ENCODE measurements at places on chromosomes 5 and 9.

DNA sequence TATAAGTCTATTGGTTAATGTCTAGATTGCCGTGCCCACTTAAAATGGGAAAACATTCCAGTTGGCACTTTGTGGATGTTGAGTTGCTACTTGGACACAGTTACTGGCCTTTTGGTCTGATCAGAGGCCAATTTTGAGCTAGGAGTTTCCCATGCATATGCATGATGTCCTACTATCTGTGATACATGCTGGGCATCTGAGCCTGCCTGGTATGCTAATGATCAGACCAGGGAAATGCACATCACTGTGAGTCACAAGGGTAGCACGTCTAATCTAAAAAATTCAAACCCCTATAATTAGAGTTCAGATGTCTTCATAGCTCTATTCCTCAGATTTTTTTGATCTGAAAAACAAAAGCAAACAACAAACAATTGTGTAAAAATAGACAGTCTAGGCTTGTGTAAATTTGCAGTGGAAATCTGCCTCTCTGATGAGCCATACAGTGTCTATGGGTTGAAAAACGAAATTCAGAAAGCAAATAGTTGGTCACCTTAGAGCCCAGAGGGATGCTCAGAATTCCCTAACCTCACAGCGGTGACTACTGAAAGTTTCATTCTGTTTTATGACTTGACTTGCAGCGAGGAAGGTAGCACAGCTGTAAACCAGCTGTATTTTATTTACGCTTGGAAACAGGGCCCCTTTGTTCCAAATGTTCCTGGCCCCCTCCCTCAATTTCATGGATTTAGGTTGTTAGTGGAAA, 37.3 kb downstream of the PALM2AKAP2 start:
- no peak for DNase-seq

GRCh38 chr5:33557605-33558004, 116.8 kb downstream of the TARS1 start:
- no peak for DNase-seq

GRCh38 chr5:43485406-43485805, 1.7 kb upstream of the TMEM267 start:
- DNase-seq, result no peak

DNA sequence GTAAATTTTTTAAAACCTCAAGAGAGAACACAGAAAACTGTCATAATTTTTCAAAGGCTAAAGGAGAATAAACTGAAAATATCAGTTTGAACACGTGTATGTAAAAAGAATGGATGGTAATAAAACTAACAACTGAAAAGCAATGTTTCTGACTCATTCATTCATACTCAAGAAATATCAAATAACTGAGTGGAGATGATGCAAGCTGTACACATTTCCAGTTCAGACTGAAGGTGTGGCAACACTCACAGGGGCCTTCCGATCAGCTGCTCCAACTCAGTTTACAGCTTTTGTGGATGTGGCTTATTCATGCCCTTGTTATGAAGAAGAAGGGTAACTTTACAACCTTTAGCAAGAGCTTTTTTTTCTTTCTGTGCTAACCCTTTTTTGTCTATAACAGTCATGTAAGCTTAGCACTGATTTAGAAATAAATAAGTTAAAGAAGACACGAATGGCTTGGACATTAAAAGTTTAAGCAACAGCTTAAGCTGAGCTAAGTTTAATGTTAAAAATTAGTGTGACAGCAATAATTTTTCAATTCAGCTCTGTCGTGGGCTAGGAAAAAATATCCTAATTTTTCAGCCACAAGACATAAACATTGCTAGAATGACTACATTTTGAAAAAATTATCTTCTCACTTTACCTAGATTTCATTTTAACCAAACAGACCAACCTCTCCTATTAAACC, 453.5 kb downstream of the RAB3C start:
- DNase-seq, result no peak

DNA sequence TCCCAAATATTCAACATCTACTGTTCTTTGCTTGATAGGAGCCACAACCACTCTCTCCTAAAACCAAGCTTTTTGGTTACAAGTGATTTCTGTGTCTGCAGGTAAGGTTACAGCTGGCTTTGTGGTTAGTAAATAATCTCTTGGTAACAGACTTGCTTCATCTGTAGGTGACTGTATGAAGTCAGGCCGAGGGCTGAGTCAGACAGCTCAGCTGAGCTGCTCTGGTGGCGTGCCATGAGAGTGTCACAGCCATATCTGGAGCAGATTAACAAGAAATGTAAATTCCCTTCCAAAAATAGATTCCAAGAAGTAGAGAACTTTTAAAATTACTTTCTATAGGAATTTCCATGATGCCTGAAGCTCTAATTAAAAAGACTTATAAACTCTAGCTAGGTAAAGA, 23.7 kb upstream of the TAS2R1 start:
- no peak for DNase-seq

DNA sequence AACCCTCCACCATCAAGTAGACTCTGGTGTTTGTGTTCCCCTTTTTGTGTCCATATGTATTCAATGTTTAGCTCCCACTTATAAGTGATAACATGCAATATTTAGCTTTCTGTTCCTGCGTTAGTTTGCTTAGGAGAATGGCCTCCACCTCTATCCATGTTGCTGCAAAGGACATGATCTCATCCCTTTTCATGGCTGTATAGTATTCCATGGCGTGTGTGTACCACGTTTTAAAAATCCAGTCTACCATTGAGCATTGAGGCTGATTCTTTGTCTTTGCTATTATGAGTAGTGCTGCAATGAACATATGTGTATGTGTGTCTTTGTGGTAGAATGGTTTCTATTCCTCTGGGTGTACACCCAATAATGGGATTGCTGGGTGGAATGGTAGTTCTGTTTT, 140.1 kb downstream of the BASP1 start:
- no peak for DNase-seq

DNA sequence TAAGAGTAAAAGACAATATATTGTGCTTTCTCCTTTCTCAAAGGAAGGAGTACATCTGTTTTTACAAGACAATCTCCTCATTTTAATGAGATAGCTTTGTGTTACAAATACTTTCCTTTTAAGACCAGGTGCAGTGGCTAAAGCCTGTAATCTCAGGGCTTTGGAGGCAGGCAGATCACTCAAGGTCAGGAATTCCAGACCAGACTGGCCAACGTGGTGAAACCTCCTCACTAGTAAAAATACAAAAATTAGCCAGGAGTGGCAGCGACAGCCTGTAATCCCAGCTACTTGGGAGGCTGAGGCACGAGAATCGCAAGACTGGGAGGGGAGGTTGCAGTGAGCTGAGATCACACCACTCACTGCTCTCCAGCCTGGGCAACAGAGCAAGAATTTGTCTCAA, 11.8 kb downstream of the TMEM161B start:
- DNase-seq, result no peak

DNA sequence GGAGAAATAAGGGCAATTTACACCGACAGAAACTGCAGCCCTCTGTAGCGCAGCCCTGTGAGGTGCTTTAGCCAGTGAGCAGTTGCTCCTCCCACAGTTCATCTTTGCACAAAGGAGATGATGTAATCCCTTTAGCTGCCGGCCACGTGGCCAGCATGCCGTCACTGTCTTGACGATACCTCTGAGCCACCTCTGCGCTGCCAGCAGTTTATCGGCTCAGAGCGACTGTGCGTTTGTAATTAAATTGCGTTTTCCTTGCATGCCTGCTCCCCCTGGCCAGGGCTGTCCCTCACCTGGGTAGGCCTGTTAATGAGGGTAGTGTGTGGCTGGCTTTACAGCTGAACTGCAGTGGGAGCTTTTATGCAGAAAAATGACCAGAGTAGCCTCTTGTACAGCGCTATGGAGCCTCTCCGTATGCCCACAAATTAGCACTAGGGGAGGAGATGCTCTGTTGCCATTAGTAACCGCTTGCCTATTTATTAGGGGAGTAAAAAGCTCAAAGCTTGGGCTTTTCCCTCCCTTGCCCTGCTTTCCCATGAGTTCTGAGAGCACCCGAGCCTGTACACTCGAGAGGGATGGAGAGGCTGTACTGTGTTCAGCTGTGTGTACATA, 107.0 kb downstream of the TRIO start:
- DNase-seq, result no peak

DNA sequence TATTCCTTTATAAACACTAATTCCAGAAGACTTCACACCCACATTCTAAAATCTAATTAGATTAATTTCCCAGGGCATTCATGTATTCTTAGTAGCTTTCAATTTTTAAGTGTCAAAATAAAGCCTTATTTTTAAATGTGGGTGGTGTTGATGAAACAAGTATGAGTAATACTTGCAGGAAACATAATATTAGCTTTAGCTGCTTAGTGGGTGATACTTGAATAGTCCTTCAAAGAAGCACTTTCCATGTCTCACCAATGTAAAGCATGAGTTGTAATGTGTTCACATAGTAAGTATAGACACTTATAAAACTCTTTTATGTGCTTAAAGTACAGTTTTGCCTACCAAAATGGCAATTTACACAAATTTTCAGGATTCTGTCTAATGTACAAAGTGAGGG, 6.9 kb downstream of the FNBP1 start:
- DNase-seq, result no peak

DNA sequence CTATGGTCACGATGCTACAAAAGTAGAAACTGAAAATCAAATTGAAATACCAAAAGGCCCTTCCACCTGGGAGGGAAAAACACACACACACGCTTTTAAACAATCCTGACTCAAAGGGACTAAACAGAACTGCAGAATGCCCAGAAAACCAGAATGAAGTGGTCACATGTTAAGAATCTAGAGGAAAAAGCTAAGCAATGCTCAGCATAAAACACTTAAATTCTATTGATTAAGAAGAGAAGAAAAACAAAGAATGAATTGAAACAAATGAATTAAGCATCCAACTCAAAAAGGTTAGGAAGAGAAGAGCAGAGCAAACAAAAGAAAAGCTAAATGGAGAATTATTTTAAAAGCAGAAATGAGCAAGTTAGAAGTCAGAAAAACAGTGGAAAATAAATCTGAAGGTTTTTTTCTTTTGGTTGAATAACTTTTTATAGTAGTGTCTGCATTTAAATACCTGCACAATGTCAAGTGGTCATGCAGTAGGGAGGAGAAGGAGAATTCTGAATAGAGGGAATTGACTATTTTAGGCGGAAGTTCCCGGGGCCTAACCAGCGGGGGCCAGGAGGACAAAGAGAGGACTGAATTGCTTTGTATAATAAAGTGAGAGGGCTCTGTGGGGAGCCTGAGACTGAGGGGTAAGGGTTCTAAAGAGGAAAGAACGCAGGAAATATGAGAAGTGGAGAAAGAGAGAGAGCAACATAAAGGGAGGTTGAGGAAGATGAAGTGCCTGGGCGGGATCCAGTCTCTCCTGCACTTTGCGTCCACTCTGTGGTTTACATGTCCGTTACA, 146.8 kb downstream of the ATPSCKMT start:
- no peak for DNase-seq

DNA sequence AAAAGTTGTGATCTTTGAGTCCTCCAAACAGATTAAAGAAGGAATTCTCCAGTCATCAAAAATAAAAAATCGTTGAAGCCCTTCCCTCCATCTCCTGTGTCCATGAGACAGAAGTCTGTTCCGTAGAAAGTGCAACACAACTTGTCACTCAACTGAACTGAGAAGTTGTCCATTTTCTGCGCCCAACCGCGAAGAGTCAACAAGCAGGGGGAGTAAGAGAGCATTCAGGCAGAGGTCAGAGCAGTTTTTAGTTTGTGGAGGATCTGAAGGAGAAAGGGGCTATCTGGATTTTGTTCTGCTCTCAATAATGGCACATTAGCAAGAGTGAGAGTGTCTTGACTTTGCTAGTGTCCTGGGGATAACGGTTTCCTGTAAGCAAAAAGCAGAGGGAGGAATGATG, 303.9 kb downstream of the ICE1 start:
- DNase-seq, result no peak

DNA sequence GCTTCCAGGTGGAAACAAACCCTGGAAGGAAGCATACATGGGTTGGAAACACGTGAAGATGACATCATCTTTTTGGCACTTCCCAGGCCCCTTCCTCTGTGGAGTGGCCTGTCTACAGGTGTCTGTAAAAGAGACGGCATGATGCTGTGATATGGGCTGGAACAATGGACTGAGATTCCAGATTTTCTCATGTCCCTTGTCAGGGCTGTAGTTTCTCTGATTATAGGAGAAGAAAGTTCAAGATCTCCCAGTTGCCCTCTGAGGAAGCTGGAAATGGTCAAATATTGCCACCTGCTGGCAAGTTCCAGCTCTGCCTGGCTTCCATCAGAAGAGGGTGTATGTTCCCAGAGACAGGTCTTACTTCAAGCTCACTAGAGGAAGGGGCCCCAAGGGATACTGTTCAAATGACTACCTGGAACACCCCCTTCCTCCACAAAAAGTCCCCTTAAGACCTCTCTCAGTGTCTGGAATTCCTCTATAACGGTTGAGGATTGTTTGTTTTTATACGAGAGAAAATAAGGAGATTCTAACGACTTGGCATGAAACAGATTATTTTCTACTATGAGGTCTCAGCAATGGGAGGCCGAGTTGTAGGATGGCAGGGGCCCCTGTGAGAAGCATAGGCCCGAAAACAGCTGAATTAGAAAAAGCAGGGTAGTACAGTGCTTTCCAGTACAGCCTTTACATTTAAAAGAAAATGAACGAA, 7.3 kb upstream of the ANXA6 start:
- no peak for DNase-seq

DNA sequence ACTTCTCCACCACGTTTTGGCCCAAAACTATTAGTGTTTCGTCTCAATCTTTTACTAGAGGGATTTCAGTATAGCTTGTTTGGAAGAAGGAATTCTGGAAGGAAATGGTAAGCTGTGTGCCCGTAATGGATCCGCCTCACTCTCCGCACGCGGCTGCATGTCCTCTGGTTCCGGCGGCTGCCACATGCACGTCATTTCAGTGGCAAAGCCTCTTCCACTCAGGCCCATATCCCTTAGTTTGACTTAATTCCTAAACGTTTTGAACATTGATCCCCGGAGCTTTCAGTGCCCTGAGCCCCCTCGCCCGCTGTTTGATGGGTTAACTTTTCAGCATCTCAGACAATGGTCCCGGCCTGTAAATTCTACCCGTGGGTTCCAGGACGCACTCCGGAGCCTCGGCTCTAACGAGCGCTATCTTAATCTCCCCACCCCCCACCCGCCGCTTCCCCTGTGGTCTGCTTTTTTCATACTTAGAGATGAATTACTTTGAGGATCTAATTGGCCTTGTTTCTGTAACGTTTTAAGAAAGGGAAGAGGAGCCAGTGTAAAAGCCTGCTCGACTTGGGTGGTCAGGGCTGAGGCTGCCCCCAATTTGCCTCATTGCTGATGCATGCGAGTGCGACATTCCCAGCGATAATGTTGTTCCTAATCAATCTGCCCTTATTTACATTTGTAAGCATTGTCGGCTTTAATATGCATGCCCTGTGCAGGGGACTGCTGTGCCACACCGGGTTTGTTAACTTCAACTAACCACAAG, 4.6 kb downstream of the PTCH1 start:
- DNase-seq, result no peak

GRCh38 chr5:154866841-154867240, 8.4 kb downstream of the CNOT8 start:
- no peak for DNase-seq
